CD4-positive, alpha-beta T cell (primary cell): ENCODE measurements at places on chromosomes 7 and 10.

GRCh38 chr7:9083837-9084236 lies 650.4 kb downstream of the NXPH1 start:
- DNase-seq: no peak

DNA sequence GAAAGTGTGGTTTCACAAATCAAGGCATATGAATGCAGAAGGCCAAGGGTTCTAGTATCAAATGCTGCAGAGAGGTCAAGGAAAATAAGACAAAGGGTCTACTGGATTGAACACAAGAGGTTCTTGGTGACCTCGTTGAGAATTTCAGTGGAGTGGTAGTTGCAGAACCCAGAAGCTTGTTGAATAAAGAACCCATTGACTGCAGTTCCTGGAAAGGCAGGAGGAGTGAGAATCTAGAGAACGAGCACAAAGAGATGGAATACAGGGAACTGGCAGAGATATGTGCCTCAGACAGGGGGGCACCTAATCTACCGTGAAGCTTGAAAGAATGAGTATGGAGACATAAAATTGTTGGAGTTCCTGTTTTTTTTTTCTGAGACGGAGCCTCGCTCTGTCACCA lies 3.5 kb upstream of the SEPTIN7 start:
- no peak for DNase-seq

DNA sequence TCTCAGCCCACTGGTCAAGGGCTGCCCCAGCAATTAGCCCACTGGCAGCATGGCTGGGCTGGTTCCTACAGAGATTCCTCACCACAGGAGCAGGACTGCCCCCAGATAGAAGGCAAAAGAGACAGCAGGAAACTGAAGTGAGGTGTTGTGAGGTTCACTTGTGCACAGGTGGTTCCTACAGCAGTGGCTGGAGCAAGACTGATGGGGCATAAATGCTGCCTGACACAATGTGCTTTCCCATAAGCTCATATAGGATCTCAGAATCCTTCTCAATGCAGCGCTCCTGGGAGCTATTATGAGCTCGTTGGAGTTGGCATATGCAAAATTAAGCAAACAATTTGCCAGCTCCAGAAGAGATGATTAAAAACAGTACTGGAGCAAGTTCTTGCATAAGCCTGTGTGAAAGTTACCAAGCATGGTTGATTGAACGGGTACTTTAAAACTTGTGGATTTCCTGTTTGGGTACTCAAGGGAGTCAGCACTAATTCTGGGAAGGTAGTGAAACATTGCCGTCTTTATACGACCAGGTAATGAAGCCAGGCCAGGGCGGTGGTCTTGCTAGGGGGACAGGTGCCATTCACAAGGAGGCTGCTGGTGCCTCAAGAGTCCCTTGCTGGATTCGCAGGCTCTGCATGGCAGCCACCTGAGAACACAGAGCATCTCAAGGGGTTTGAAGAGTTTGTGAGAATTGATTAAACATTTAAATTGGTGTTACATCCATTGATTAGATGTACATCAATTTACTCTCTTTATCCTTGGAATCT lies 20.3 kb upstream of the PRKCQ start:
- no peak for DNase-seq

DNA sequence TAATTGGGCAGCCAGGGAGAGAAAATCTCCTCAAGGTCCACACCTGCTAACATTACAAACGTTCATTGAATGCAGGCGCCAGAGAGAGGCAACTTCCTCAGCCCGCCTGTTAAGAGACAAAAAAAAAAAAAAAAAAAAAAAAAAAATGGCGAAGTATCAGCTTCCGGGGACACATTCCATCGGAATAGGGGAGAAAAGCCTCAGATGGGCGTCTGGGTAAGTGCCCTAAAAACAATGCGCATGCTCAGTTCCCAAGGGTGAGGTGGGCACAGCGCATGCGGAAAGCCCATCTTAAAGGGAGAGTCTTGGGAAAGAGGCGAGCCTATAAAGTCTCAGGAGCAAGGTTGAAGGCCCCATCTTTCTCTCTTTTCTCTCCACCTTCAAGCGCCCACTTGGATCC lies 1139.7 kb upstream of the CELF2 start:
- DNase-seq: no peak

DNA sequence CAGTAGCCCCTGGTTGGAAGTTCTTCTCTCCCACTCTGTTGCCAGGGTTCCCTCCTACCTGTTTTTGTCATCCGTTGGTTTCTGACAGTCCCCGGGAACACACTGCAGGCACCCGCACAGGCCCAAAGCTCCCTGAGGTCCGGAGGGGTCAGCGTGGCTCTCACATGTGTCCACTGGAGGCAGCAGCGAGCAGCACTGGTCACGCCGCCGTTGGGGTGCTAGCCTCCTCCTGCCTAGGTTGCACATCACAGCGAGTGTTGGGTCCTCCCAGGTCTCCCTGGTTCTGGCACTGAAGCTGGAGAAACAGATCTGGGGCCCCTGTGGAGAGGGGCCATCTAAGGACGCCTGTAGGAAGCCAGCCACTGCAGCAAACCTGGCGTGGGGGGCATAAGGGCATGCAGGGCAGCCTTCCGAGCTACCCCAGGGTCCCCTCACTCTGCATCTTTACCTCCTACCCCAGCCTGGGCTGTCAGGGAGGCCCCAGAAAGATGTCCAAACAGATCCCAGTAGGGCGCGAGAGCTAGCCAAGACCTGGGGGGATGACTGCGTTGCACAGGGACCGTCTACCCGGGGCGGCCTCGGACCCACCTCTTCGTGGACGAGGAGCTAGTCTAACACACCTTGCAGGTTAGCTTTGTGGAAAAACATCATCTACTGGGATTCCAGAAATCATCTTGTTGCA lies 28.9 kb downstream of the LRRC27 start:
- DNase-seq: no peak

- DNase-seq: no peak
Measured at GRCh38 chr10:124344931-124345330, 73.8 kb downstream of the OAT start.

- no peak for DNase-seq
Measured at GRCh38 chr10:106652279-106652678, 512.2 kb downstream of the SORCS1 start.

- DNase-seq: no peak
Measured at GRCh38 chr10:126147866-126148587, 240.2 kb downstream of the ADAM12 start.

- DNase-seq: peak; percentile 42
Measured at GRCh38 chr10:46228563-46229071, 58.2 kb upstream of the ANTXRL start.

- no peak for DNase-seq
Measured at GRCh38 chr10:124601016-124601415, 139.4 kb downstream of the LHPP start.

- no peak for DNase-seq
Measured at GRCh38 chr7:22932896-22933295, 81.0 kb downstream of the HYCC1 start.

- DNase-seq: no peak
Measured at GRCh38 chr10:114646426-114646825, 11.6 kb downstream of the ABLIM1 start.

DNA sequence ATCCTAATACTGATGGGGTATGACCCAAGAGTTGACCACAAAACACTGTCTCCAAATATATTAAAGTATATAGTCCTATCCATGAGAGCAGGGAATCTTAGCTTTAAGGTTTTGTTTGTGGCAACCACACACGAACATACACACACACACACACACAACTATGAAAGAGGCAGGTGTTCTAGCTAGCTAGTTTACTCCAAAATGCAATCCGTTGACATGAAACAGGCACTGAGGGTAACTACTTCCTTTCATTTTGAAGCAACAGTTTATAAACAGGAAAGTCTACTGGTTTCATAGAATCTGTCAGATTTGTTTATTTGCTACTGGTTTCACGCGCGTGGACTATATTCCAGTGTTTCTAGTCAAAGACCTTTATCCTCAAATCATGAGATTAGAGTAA lies 14.8 kb downstream of the HTR5A start:
- no peak for DNase-seq

GRCh38 chr10:98267894-98268693 lies at the start of gene LOXL4:
TSS of gene LOXL4 (minus strand) at chr10:98268194. CDS start at chr10:98263019, 5,175 bp downstream.
- no peak for DNase-seq

DNA sequence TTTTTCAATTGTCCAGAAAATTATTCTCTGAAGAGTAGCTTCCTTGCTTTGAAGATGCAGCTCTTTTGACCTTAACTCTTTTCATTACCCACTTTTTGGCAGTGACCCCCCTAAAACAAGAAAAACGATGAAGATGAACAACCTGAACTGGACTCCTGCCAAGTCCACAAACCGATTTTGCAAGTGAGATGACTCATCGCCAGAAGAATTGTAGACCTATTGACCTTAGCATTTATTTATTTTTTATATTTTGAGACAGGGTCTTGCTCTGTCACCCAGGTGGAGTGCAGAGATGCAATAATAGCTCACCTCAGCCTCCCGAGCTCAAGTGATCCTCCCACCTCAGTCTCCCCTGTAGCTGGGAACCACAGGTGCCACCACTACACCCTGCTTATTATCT lies 859.2 kb downstream of the GATA3 start:
- DNase-seq: no peak

DNA sequence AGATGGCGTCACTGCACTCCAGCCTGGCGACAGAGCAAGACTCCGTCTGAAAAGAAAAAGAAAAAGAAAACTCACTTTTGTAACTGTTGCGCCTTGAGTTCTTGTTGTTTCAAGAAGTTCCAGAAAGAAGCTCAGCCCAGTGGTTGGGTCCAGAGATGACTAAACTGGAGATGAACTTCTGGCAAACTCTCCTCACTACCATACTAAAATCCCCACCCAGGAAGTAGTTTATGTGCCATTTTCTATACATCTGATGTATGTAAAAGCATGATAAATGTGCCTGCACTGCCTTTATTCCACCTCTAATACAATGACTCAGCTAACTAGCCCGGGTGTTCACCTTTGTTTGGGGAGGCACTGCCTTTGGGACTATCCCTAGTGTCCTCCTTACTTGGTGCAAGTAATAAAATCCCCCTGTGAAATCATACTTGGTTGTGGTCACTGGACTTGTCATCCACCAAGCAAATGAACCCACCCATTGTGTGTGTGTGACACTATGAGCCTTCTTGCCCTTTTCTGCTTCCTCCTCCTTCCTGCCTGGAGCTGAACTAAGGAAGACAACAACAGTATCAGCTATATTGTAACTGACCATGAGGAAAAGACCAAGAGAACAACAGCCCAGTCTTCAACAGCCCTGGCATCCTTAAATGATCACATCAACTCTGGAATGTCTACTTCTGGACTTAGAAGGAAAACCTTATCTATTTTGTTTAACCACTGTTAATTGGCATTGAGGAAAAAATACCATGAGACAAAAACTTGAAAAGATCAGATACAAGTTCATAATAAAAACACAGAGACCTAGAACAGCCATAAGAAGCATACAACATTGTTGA lies 33.6 kb downstream of the JMJD1C start:
- no peak for DNase-seq

- DNase-seq: no peak
Measured at GRCh38 chr10:93160829-93161228, 87.1 kb downstream of the CYP26A1 start.

GRCh38 chr7:29032146-29032545 lies 74.0 kb upstream of the TRIL start:
- DNase-seq: no peak
